ENCODE measurements at places on chromosomes 7 and 10.

GRCh38 chr10:133257489-133258065 is 19.1 kb downstream of the ADAM8 start:
- DNase-seq: peak; percentile 79

DNA sequence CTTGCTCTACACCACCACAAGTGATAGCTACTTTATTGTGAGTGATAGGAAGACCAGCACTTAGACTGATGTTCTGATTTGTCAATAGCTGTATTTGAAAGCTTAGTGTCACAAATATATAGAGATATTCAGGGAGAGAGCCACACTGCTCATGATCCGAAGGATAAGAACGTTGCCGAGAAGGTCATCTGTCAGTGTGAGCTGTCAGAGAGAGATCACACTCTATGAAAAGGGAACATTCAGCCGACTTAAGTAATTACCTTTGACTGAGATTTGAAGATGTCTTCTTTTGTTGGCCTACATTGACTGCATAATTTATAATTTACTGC is 322.6 kb downstream of the TFEC start:
- no peak for DNase-seq

GRCh38 chr10:79207726-79208125 is 139.0 kb downstream of the ZMIZ1 start:
- DNase-seq: no peak

DNA sequence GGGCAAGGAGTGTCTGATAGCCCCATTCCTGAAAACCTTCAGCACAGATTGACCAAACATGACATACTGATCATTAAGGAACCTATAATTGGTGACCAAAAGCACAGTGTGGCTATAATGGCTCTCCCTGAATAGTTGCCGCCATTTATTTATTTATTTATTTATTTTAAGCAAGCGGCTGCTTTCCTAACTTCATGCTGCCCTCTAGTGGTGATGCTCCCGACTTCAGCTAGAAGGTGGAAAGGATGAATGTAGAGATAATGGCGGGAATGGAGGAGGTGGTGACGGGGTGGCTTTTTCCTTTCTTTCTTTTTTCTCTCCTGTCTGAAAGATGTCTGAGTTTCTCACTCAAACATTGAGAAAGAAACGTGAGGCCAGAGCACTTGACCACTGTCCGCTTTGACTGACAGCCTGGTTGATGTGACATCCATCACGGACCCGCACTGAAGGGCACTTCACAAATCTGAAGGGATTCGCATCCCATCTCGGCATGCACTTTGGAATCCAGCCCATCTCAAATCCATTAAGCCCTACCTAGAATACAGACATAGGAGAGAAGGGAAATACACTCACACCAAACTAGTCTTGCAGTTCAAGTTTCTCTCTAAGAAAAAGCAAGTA is 1090.1 kb downstream of the KCNMA1 start:
- DNase-seq: peak; percentile 78

- no peak for DNase-seq
These were observed 244.4 kb upstream of the PPP2R2D start for GRCh38 chr10:131656431-131656841.

GRCh38 chr7:150627959-150628358 is 4.2 kb downstream of the GIMAP6 start:
- DNase-seq: no peak

GRCh38 chr7:141864765-141865447 is 23.6 kb upstream of the PRSS37 start:
- no peak for DNase-seq

Data from ovary (tissue), 10 donors.